ENCODE measurements at places on chromosomes 4 and X.

- no peak for DNase-seq
Measured at GRCh38 chr4:80532674-80533333, 197.3 kb downstream of the CFAP299 start.

GRCh38 chrX:96372313-96373046 is 312.2 kb upstream of the DIAPH2 start:
- no peak for DNase-seq

DNA sequence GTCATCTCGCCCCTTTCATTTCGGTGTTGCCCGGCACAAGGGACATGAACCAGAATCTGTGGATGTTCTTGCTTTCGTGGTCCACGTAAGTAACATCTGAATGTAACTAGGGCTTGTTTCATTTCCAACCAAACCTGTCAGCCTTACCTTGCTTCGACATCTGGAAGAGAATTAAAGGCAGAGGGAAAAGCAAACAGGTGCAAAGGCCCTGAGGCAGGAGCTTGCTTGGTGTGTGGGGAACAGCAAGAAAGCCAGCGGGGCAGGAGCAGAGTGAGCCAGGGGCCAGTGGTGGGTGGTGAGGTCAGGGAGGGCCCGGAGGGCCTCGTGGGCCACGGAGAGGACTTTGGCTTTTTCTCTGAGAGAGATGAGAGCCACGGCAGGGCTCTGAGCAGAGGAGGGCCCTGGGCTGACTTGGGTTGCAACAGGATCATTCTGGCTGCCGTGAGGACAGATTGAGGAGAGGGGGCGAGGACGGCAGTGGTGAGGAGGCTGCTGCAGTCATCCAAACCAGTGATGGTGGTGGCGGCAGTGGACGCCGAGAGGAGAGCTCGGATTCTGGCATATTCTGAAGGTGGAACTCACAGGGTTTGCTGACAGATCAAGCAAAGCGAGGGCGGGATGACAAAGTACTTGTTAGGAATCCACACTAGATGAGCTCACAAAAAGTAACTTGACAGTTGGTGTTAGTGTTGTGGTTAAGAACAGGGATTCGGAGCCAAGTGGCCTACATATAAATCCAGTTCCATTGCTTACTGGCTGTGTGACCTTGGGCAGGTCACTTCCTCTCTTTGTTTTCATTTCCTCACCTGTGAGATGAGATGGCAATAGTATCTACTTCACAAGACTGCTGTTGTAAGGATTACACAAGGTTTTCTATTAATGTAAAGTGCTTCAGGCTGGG is 6.8 kb upstream of the WDR13 start:
- DNase-seq: no peak

GRCh38 chr4:119604266-119604665 is 24.3 kb downstream of the PDE5A start:
- no peak for DNase-seq

- no peak for DNase-seq
Measured at GRCh38 chrX:9291629-9292028, 173.2 kb upstream of the TBL1X start.

GRCh38 chrX:122115604-122116003 is 1068.2 kb downstream of the GLUD2 start:
- DNase-seq: no peak

DNA sequence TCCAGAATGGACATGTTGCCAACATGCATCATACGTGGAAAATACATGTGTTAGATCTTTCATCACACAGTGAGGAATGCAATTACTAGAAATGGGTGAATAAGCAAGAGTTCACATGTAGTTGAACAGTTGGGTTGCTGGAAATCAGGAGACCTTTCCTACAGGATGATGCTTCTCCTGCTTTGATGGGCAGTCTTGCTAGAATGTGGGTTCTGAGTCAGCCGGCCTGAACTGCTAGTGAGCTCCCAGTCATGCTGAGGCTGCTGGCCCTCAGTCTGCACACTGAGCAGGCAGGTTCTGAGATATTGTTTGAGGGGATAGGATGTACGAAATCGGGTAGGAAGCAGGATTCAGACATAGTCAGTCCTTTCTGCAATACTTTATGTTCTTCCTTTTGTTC is 20.2 kb downstream of the MSL3 start:
- DNase-seq: no peak

DNA sequence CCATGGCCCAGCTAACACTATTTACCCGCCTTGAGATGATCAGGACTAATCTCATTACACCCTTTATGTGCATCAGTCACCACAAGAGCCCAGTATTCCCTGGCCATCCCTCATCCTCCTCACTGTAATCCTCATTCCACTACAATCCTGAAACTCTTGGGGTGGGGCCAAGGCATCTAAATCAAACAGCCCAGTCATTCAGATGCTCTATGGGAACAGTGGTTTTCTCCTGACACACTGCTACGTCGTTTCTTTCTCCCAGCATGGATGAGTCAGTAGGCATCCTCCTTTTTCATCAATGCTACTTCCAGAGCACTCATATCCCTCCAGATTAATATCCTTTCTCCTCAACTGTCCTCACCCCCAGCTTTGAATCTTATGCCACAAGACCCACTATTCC is 5.6 kb downstream of the SDAD1 start:
- DNase-seq: no peak

DNA sequence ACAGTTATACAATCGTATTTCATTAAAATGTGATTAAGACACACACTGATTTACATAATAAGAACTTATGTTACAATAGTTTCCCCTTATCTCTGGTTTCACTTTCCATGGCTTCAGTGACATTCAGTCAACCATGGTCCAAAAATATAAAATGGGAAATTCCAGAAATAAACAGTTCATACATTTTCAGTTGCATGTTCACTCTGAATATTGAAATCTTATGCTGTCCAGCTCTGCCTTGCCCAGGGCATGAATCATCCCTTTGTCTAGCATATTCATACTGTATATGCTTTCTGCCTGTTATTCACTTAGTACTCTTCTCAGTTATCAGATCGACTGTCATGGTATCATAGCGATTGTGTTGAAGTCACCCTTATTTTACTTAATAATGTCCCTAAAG is 173.8 kb upstream of the DCAF12L2 start:
- DNase-seq: no peak

- no peak for DNase-seq
Measured at GRCh38 chr4:87235020-87235671, 14.7 kb upstream of the KLHL8 start.

DNA sequence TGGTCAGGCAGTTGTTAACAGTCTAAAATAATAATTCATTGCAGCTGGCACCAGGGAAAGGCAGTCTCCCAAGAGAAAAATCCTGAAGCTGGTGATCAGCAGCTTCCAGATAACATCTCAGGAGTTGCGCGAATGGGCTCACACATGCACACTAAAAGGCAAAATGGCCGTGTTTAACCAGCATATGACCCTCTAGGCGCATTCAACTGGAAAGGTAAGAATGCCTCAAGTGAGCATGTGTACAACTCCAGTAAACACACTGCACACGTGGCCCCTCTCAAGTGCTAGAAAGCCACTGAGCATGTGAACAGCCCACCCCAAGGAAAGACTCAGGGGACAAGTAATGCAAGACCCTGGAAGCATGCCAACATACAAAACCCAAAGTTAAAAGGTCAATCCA is 33.1 kb downstream of the STPG2 start:
- DNase-seq: no peak

DNA sequence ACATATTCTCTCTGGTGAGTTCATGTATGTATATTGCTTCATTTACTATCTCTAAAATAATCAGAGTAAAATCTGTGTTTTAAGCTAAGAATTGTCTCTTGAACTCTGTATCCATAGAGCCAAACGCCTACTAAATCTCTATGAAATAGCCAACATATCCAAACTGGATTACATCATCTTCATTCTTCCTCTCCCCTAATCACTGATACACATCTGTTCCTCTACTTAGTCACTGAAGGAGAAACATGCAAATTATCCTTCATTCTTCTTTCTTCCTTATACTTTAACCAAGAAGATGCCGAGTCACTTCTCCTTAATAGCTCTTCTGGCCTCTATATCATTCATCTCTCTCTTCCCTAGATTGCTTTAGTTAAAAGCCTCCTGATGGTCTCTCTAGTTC is 630.4 kb upstream of the FTHL17 start:
- no peak for DNase-seq

DNA sequence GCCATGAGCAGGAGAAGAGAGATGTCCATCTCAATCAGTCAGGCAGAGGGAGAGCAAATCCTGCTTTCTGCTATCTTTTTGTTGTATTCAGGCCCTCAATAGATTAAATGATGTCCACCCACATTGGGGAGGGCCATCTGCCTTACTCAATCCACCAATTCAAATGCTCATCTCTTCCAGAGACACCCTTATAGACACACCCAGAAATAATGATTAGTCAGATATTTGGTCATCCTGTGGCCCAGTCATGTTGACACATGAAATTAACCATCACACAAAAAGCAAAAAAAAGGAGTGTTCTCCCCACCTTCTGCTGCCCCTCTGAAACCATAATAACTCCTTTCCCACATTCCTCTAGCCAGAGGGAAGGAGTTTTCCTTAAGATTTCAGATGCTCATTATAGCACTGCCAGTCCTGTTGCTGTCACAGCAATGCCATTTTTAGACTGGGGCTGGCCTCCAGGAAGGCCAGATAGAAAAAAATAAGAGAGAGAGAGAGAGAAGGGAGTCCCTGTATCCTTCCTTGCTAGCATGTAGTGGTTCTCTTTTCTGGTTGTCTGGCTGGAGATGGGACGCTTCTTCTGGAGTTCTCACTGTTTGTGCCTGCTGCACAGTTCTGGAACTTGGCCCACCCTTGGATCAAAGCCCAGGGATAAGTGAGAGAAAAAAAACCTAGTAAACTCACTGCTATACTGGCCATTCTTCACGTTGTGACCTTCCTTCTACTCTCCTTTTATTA is 177.7 kb downstream of the RBM46 start:
- DNase-seq: no peak

DNA sequence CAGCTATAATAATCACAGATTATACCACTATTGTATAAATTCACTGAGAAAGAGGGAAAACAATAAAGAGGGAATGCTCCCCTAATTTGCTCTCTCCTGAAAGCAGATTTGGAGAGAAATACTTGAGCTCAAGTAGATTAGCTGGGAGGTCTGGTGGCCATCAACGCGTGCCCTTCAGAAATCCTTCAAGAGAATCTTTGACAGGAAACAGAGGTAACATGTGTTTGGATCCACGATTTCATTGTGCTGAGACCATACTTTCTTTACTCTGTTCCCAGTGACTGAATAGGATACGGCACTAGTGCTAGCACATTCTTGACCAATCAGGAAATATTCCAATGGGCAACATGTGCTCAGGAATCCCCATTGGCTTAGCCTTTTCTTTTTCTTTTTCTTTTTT is 1395.3 kb downstream of the RAPGEF2 start:
- DNase-seq: no peak

DNA sequence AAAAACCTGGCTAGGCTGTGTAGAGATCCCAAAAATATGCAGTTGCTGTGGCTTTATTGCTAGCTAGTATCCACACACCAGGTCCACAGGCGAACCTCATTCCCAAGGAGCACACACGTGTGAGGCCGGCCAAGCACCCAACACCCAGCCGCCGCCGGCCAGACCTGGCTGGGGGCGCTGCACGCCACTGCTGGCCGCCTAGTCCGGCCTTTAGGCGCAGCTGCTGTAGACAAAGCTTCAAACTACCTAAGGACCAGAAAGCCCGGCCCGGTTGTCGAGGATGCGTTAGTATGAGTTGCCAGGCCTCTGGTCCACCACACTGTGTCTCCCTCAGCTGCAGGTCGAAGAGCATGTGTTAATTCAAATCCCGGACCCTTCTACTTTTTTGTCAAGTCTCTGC is 3.1 kb downstream of the POU3F4 start:
- no peak for DNase-seq

DNA sequence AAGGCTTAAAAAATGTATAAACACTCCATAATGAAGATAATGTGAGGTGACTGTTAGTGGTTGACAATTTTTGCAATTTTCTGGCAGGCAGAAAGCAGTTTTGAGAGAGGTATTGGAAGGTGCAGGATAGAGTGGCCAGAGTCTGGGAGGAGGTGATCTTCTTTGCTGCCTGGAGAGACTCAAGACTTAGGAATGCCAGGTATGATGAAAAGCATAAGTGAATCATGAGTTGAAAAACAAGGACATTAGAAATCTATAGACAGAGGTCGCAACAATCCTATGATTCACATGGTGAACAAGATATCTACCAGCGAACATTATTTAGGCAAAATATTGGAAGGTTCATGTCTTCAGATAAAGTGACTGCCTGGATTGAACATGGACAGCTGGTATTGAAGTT is 118.5 kb downstream of the CFAP299 start:
- DNase-seq: no peak

DNA sequence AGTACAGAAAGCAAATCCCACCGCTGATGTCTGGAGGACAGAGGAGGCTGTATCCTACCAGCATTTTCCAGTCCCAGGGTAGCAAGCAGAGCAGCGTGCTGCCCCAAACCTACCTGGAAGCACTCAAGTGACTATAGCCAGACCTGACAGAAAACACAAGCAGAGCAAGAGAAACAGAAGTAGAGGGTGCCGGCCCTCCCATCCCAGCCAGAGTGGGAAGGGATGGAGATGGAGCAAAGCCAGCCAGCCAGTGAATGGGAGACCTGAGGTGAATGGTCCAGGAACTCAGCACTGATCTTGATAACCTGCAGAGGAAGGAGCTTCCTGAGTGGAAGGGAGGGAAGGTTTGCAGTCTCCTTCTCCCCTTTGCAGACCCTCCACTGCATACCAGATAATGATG is 185.2 kb downstream of the MAML3 start:
- DNase-seq: no peak

DNA sequence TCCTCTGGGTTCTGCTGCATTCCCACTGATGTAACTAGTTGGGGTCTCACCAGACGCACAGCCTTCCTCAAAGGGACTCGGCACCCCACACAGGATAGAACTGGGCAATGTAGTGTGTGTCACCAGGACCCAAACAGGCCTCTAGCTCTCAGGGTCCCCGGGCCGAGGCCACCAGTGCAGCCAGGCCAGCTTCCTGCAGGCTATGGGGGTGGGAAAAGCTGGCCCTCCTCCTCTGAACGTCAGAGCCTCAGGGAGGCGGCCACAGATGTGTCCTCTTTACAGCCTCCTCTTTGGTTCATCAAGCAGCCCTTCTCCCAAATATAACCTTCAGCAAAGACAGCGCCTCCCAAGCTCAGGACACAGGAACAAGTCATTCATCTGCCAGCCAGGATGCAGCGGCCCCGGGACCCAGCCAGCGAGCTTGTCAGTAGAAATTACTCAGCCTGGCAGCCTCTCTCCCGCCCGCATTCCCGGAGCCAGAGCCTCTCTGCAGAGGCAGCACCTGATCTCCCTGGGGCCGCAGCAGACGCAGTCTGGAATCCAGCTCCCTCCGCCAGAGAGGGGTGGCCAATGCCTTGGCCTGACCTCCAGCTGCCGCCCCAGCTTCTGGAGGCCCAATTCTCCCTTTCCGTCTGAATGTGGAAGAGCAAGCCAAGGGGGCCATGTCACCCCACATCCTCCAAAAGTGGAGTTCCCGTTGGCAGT is 288.5 kb downstream of the FBXW7 start:
- no peak for DNase-seq

DNA sequence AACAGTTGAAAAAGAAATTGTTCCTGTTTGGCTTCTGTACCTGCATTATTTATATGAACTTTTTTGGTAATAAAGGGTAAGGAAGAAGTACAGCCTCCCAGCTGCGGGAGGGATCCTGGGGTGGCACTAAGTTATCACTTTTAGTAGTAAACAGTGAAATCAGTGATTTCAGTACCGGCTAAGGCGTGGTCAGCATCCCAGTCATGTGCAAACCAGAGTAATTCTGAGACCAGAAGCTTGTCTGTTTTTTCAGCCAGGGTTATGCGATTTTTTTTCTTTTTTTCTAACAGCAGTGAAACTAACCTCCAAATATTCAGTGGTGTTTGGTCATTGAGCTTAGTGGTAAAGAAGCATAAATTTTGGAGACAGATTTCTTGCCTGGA is 3.3 kb downstream of the EGF start:
- DNase-seq: no peak
